ENCODE measurements at places on chromosomes 6 and 20.

GRCh38 chr20:50144362-50144761 is 9.2 kb downstream of the PEDS1 start:
- no peak for DNase-seq

DNA sequence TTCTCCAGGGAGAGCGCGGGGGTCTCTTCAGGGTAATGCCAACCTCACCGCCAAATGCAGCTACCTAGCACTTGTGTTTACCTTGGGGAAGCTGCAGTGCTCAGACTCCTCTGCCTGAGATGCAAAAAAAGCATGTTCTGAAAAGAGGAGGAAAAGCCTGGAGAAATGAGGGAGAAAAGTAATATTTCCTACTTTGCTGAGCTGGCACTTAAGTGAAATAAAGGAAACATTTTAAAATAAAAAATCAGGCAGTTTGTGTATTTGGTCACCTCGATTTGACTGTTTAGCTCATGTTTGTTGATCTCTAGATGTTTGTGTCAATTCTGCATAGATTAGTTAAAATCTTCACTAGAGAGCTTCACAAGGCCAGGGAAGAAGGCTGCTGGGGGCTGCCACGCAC is 487.2 kb downstream of the QKI start:
- no peak for DNase-seq

DNA sequence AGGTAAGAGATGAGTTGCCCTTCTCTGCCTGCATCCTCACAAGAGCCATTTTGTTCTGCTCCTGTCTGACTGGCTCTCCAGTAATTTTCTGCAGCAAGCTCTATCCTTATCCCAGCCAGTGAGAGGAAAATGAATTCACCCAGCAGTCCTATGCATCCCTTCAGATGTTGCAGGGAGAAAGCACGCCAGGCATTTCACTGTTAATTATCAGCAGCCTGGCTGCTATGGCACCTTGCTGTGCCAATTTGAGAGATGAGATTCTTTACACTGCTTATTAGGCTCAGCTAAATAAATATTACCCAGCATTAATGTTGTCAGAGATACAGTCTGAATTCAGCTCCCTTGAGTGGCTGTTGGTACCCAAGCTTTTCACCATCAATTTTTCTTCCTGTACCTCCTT is 61.1 kb upstream of the SNAP25 start:
- no peak for DNase-seq

DNA sequence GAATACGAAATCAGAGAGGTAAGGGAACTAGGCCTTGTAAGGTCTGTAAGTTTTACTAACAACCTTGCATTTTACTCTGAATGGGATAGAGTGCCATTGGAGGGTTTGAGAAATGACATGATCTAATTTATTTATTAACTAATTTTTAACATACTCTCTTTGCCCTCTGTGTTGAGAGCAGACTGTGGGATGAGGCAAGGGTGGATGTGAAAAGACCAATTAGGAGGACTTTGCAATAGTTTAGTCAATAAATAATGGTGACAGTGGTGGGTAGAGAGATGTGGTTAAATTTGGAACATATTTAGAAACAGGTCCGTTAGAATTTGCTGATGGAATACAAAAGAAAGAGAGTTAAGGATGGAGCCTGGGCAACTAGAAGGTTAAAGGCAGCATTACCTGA is 60.0 kb downstream of the MKKS start:
- DNase-seq = no peak

GRCh38 chr6:121925024-121925423 is 474.4 kb upstream of the HSF2 start:
- DNase-seq = no peak

GRCh38 chr6:116535109-116535508 is 10.4 kb downstream of the TRAPPC3L start:
- DNase-seq = no peak

- DNase-seq = no peak
These were observed 65.9 kb downstream of the TPD52L1 start for GRCh38 chr6:125219361-125219895.
